Occipital lobe (tissue), 3 donors: ENCODE measurements at places on chromosomes 5 and 9. TPM values are rescaled to one million over a fixed set of nuclear protein-coding genes. Genes with fewer than 3 reads are reported as not detected.

PRKAA1 gene
- total RNA-seq: 74.1 TPM

GRCh38 chr9:90658181-90658580 is 15.6 kb upstream of the DIRAS2 start:
- DNase-seq: no peak

DNA sequence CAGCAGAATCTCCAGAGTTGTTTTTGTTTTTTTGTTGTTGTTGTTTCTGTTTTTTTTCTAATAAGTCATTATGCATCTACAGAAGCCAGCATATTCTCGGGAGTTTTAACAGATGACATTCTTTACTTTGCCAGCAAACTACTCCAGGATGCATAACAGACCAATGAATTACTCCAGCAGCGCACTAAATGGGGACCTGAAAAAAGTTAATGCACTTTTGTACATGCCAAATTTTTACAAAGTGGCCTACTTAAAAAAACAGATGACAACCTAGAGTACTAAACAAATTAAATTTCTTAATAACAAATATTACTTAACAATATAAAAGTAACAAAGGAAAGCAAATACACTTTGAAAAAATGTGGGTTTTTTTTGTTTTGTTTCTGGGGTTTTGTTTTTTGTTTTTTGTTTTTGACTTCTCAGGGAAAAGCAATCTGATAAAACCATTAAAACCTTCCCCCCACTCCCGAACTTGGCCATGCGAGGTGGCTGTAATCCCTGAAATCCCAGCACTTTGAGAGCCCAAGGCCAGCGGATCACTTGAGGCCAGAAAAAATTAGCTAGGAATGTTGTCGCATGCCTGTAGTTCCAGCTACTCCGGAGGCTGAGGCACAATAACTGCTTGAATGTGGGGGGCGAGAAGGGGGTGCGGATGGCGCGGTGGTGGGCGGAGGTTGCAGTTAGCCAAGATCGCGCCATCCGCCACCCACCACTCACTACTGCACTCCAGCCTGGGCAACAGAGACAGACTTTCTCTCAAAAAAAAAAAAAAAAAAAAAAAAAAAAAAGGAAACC is 352.4 kb downstream of the CETN3 start:
- no peak for DNase-seq

PRSS3 gene
- not detected for total RNA-seq

- DNase-seq: no peak
Observed at GRCh38 chr5:149147676-149148075, 6.4 kb downstream of the ABLIM3 start.

DNA sequence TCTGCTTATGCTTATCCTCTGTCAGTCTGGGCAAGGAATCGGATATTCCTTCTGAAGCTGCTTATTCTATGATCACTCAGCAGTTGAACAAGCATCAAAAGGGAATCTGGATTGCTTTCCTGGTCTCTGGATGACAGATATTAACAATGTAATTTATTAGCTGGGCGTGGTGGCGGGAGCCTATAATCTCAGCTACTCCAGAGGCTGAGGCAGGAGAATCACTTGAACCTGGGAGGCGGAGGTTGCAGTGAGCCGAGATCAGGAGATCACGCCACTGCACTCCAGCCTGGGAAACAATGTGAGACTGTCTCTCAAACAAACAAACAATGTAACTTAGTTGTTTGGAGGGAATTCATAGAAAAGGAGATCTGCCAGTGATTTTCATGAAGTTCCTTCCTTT is 45.4 kb downstream of the DMRT1 start:
- no peak for DNase-seq
